Right ventricle myocardium superior (tissue), 1 donor: ENCODE measurements at places on chromosomes 3 and 15. TPM values are rescaled to one million over a fixed set of nuclear protein-coding genes. Genes with fewer than 3 reads are reported as not detected.

The DNAH1 gene
- 1.9 TPM for total RNA-seq

The KNG1 gene
- 0.43 TPM for total RNA-seq

GRCh38 chr3:107432646-107433045 lies 55.4 kb downstream of the CCDC54 start:
- DNase-seq: no peak

GRCh38 chr3:160883373-160883772 lies 127.3 kb downstream of the PPM1L start:
- no peak for DNase-seq

- no peak for DNase-seq
Observed at GRCh38 chr3:40369716-40370115, 17.3 kb upstream of the ENTPD3 start.

DNA sequence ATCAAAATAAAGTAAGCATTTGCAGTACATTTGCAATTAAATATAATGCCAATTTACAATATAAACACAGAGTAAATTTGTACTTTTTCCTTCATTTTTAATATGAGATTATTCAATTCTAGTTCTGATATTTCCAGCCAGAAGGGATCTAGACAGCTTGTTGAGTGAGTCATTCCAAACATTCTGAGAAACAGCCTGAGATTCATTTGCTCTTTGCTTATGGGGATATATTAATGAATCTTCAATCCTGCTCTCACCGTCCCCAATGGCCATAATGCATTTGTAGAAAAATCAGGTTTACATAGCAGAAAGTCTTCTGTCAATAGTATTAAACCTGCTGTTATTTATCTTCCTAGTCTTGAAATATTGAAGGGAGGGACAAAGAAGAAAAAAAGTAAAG lies 554.2 kb downstream of the TUSC7 start:
- DNase-seq: no peak

DNA sequence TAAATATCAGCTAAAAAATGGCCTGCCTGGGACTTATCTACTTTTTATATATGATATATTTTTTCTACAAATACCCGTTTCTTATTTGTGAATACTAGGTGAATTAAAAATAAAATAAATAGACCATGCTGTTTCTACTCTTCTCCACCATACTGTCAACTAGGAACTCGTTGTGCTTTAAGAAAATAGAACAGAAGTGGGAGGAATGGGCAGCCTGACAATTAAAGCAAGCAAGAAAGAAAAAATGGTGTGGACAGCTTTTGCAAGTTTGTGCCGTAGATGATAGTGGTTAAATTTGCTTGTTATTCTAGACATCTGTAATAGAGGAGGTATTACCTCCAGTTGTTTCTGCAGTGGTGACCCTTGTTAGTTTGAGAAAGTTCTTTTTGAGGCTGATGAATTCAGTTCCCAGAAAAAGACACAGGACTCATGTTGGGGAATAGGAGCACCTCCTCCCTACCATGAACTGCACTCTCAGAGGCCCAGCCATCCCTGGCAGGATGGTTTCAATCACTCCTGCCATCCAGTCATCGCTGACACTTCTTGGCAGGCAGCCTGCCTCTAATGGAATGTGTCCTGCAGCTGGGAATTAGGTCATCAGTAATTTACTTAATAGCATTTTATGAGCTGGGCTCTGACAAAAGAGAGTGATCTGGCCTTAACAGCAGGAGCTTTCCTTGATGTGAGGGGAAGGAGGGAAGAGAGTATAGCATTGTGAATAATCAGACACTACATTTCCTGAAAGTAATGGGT lies 105.0 kb upstream of the GAP43 start:
- peak; percentile 88 for DNase-seq

DNA sequence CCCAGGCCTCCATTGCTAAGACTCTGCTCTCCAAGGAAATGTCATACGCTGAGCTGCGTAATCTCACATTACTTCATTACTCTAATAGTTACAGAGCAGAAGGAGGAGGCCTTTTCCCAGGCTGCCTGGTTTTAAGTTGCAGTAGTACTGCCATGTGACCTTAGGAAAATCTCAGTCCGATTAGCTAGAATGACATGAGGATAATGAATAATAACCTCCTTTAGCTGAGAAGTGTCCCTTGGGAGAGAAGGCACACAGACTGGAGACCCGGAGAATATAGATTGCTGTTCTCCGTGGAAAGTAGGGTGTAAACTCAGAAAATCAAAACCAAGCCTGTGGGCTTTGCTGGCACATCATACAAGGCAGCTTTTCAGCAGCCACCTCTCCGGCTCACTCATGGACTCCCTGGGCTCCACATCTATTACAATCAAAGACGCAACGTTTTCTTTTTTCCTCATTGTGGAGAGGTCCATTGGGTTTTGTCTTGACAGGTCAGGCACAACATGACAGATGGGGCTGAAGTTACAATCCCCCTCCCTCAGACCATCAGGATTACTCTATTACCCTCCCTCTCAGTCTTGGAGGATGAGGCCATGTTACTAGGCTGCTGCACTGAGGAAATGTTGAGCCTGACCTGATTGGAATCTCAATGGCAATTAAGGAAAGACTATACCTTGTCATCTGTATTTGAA lies 134.8 kb upstream of the MB21D2 start:
- DNase-seq: no peak

- DNase-seq: no peak
Observed at GRCh38 chr3:114675104-114675503, 381.3 kb downstream of the TIGIT start.

- no peak for DNase-seq
Observed at GRCh38 chr15:77493324-77493907, 72.7 kb downstream of the HMG20A start.

DNA sequence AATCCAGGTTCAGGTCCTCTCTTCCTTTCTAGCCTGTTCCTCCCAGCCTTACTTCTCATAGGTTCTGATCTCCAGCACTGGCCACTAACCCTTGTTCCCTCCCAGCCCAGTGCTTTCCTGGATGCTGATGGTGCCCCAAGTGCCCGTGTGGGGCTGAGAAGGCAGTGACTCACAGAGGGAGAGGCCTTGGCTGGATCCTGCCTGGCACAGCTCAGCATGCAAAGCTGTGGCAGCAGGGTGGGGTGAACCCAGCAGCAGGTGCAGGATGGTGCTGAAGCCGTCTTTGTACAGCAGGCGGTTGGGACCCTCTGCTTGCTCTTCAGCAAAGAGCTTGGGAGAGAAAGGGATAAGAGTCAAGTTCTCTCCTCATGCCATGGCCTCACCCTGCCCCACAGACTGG lies 7.6 kb downstream of the LPCAT4 start:
- no peak for DNase-seq
